Lung microvascular endothelial cell (primary cell): ENCODE measurements at places on chromosomes 12 and 14. TPM values are rescaled to one million over a fixed set of nuclear protein-coding genes. Genes with fewer than 3 reads are reported as not detected.
A peak's percentile ranks its signal among the peaks of the same experiment; 100 is the strongest.

The ASPG gene
- total RNA-seq: under 0.01 TPM in 1 of 2 replicates, not detected in the other

The KCNA5 gene
- total RNA-seq: not detected in 2 replicates

The RASSF9 gene
- 4.1 and 10.9 TPM in 2 replicates for total RNA-seq

The DEGS2 gene
- 0.20 and 0.22 TPM in 2 replicates for total RNA-seq

- no peak for DNase-seq
Measured at GRCh38 chr12:91177381-91177780, 5.2 kb downstream of the DCN start.

GRCh38 chr12:105444653-105445102, 114.2 kb downstream of the C12orf75 start:
- peak; percentile 57 for DNase-seq

- no peak for DNase-seq
Measured at GRCh38 chr14:46368275-46368674, 283.3 kb downstream of the RPL10L start.
